Sigmoid colon (tissue), 7 donors: ENCODE measurements at places on chromosomes 7 and 10. TPM values are rescaled to one million over a fixed set of nuclear protein-coding genes. Genes with fewer than 3 reads are reported as not detected.

The FFAR4 gene
- total RNA-seq, result not detected

The SORCS1 gene
- 17.1 TPM for total RNA-seq

The BLOC1S2 gene
- 12.1 TPM for total RNA-seq

GRCh38 chr7:78261302-78261701 is 462.7 kb downstream of the PHTF2 start:
- H3K27me3 ChIP-seq, result no peaks in the 10 kb centered on the region
- no peaks in the 10 kb centered on the region for H3K36me3 ChIP-seq
- H3K4me3 ChIP-seq, result no peak overlapping the region
- no peak overlapping the region for H3K27ac ChIP-seq

DNA sequence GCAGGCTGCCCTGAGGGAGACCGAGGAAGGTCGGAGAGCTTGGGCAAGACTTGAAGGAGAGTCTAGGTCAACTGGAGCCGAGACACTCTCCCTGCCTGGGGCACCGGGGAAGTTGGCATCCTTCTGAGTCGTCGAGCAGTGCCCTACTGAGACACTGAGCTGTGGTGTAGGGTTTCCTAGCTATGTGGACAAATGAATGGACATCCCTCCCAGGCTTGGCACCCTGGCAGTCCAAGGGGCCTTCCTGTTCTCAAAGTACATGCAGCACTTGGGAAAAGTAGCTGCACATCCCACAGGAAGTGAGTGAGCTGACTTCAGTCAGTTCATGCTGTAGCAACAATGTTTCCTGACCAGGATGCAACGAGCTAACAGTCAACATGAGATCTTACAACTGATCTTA is 57.2 kb upstream of the INPP5A start:
- H3K36me3 ChIP-seq, result no peaks in the 10 kb centered on the region
- peak; percentile 44 for DNase-seq
- H3K4me3 ChIP-seq, result no peak overlapping the region
- H3K27me3 ChIP-seq, result no peaks in the 10 kb centered on the region

DNA sequence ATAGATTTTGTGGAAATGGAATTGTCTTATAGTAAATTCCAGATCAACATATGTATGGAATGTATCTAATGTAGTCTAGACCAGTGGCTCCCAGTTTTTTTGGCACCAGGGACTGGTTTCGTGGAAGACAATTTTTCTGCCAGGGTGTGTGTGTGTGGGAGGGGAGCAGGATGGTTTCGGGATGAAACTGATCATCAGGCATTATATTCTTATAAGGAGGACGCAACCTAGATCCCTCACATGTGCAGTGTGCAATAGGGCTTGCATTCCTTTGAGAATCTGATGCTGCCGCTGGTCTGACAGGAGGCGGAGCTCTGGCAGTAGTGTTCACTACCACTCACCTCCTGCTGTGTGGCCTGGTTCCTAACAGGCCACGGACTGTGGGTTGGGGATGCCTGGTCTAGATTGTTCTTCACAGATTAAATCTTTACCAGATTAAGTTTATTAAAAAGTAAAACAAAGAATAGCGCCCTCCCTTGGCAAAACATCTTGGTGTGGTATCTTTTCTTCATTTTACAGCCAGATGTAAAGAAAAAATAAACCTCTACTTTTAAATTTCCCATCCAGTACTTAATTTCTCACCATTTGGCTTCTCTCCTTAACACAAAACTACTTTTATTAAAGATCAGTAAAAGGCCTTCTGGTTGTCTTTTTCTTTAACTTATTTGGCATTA is 48.4 kb downstream of the SEPTIN7 start:
- H3K27ac ChIP-seq, result no peak overlapping the region
- DNase-seq, result no peak
- H3K36me3 ChIP-seq, result no peaks in the 10 kb centered on the region
- no peak overlapping the region for H3K4me3 ChIP-seq

The GHRHR gene
- not detected for total RNA-seq

DNA sequence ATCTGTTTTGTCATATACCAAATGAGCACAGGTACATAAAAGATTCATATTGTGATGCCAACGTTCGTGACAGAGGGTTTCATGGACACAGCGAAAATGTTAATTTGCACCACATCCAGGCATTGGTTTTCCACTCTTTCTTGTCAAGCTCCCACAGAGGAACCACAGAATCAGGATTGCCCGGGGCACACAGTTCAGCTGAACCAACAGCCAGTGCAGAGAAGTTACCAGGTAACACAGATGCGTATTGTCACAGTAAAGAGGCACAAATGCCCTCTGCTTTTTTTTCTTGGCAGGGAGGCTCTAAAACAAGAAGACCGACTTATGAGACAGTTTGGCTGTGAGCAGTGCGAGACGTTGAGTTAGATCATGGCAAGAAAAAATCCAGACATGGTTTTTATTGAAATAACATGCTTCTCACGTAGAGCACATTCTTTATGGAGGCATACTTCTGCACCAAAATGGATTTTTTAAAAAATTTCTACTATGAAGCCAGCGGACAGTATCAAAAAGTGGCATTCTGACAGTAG is 331.1 kb upstream of the KIAA1217 start:
- H3K4me3 ChIP-seq, result no peak overlapping the region
- DNase-seq, result no peak
- H3K4me1 ChIP-seq, result no peaks in the 10 kb centered on the region
- no peaks in the 10 kb centered on the region for H3K36me3 ChIP-seq

The CCDC172 gene
- total RNA-seq, result not detected

The CFAP69 gene
- 5.4 TPM for total RNA-seq

DNA sequence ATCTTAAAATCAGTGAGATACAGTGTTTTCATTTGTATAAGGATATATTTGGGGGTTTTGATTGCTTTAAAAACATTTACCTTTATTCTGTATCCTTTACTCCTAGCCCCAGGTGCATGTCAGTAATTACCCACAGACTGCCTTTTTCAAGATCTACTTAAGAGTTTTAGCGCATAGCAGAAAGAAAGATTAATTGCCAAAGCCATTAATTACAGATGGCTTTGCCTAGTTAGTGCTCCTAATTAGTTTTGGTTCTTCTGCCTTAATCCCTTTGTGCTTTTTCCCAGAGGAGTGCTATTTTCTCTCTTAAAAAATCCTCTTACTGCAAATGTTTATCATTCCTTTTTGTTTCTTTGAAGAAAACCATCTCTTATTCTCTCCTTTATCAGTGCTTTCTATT is 122.8 kb downstream of the MAPK8 start:
- H3K27me3 ChIP-seq, result no peaks in the 10 kb centered on the region
- no peak overlapping the region for H3K27ac ChIP-seq
- H3K4me1 ChIP-seq, result no peaks in the 10 kb centered on the region
- H3K36me3 ChIP-seq, result peaks cover 11% of the 10 kb centered on the region
- DNase-seq, result no peak

DNA sequence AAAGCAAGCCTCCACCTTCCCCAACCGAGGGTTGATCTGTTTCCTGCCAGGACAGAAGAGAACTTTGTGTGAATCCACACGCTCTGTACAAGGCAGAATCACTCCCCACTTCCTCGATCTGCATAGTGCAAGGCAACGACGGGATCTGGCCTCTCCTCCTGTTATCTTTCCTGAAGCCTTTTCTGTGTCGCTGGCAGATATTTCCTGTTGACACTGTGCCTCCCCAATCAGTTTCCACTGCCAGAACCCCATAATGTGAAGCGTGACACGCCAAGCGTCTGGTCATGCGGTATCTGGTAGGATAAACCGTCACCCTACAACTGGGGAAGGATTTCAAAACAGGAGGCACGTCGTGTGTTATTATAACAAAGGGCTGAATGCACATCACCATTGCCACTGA is 57.2 kb downstream of the FAM171A1 start:
- H3K27me3 ChIP-seq, result no peaks in the 10 kb centered on the region
- DNase-seq, result peak; percentile 73
- peaks cover 20% of the 10 kb centered on the region for H3K4me1 ChIP-seq
- peak overlapping the region; percentile 11 for H3K4me3 ChIP-seq
- H3K27ac ChIP-seq, result peak overlapping the region; percentile 69

- H3K4me3 ChIP-seq, result no peak overlapping the region
- peaks cover 24% of the 10 kb centered on the region for H3K4me1 ChIP-seq
- no peak overlapping the region for H3K27ac ChIP-seq
- H3K36me3 ChIP-seq, result no peaks in the 10 kb centered on the region
- DNase-seq, result peak; percentile 55
- no peaks in the 10 kb centered on the region for H3K27me3 ChIP-seq
Measured at GRCh38 chr10:46544989-46545791, 11.3 kb downstream of the GPRIN2 start.

DNA sequence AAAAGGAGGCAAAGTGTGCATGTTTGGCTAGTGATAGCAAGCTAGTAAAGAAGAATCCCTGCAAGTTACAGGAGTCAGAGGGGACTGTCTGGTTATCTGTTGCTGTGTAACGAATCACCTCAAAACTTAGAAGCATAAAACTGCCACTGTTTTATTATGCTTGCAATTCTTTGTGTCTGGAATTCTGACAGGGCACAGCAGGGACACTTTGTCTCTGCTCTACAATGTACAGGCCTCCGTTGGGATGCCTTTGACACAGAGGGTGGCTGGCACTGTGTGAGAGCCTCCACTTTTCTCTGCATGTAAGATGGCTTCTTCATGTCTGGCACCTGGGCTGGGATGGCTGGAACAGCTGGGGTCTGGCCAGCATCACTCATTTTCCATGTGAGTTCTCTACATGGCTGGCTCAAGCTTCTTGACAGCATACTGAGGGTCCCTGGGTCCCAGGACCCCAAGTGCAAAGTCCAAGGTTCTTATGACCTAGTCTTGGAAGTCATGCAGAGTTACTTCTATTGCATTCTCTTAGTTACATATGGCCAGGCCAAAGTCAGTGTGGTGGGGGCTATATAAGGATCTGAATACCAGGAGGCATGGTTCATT is 276.9 kb downstream of the RPS24 start:
- peaks cover 39% of the 10 kb centered on the region for H3K4me1 ChIP-seq
- no peaks in the 10 kb centered on the region for H3K27me3 ChIP-seq
- peak overlapping the region; percentile 90 for H3K27ac ChIP-seq
- H3K4me3 ChIP-seq, result no peak overlapping the region
- H3K36me3 ChIP-seq, result no peaks in the 10 kb centered on the region

DNA sequence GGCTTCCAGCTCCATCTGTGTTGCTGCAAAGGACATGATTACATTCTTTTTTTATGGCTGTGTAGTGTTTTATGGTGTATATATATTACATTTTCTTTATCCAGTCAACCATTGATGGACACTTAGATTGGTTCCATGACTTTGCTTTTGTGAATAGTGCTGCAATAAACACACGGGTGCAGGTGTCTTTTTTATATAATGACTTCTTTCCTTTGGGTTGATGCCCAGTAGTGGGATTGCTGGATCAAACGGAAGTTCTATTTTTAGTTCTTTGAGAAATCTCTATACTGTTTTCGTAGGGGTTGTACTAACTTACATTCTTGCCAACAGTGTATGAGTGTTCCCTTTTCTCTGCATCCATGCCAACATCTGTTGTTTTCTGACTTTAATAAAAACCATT is 189.7 kb downstream of the ACTR3B start:
- no peak overlapping the region for H3K4me3 ChIP-seq
- DNase-seq, result no peak
- H3K27ac ChIP-seq, result no peak overlapping the region
- no peaks in the 10 kb centered on the region for H3K4me1 ChIP-seq

The CCDC136 gene
- 19.9 TPM for total RNA-seq

DNA sequence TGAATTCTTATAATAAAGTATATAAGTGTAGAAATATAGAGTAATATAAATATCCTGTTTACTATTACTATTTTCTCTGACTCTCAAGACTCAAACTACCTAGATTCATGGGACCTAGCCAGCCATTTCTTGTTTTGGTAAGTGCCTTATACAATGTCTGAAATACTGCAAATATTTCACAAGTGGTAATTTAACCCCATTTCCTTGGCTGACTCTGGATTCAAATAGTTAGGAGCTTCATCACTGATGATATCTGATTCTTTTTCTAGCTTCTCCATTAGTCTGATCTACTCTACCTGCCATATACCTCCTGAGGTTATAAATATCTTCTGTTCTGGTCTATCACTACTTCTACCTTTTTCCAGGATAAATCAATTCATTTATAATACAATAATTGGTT is 6.4 kb upstream of the RALA start:
- DNase-seq, result no peak
- no peaks in the 10 kb centered on the region for H3K36me3 ChIP-seq
- H3K4me3 ChIP-seq, result no peak overlapping the region

GRCh38 chr10:34403512-34403911 is 411.6 kb downstream of the PARD3 start:
- no peaks in the 10 kb centered on the region for H3K27me3 ChIP-seq
- H3K4me1 ChIP-seq, result no peaks in the 10 kb centered on the region
- H3K4me3 ChIP-seq, result no peak overlapping the region
- no peak for DNase-seq
- H3K27ac ChIP-seq, result no peak overlapping the region
- H3K36me3 ChIP-seq, result peaks cover 7% of the 10 kb centered on the region

The TCERG1L gene
- not detected for total RNA-seq

DNA sequence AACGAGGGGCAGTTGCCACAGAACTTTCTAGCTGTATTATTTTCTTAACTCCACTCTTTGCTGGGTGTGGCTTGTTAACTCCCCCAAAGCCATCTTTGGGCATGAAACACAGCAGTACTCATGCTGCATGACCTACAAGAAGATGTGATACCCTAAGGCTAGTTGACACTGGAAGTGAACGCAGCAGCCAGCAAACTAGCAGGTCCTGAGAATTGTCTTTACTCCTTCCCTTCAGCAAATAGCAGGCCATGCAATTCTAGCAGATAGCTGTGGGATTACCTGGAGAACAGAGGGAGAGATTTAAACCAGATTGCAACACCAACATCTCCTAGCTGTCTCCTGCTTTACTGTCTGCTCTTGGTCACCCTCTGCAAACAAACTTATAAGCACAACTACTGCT is 688.0 kb upstream of the ZWINT start:
- no peak overlapping the region for H3K27ac ChIP-seq
- no peaks in the 10 kb centered on the region for H3K27me3 ChIP-seq
- no peaks in the 10 kb centered on the region for H3K4me1 ChIP-seq
- no peak for DNase-seq
- H3K4me3 ChIP-seq, result no peak overlapping the region

The SFR1 gene
- 6.1 TPM for total RNA-seq

DNA sequence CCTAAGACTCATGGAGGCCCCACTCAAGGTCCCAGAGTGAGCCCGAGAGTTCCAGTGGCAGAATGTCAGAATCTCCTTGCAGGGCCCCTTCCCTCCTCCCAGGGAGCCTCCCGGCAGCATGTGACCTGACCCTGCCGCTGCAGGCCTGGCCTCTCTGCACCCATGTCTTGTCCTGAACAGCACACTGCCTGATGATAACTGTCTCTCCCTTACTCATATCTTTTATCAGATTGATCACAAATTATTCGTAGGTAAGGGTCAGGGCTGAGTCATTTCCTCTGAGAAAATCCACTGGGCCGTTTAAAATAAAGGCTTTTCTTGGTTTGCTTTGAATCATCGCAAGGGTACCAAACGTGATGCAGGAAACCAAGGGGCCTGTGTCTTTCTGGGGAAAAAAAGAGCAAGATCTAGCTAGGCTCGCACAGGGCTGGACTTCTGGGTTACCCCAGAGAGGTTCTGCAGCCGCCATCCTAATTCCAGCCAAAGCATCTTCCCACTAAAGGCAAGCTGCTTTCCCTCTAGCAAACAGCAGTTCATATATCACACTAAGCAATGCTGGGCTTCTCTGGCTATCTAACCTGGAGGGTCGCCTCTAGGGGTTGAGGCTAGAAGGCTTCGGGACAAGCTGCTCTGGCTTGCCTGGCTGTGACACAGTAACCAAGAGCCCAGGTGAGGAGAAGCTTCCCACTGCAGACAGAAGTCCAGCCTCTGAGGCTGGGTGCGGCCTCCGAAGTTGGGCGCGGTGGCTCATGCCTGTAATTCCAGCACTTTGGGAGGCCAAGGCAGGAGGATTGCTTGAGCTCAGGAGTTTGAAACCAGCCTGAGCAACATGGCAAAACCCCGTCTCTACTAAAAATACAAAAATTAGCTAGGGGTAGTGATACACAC is 104.9 kb downstream of the SPDYE5 start:
- H3K27ac ChIP-seq, result no peak overlapping the region
- no peak overlapping the region for H3K4me3 ChIP-seq
- no peaks in the 10 kb centered on the region for H3K27me3 ChIP-seq
- no peak for DNase-seq
- H3K4me1 ChIP-seq, result no peaks in the 10 kb centered on the region
